ENCODE measurements at places on chromosomes 6 and 20. TPM values are rescaled to one million over a fixed set of nuclear protein-coding genes. Genes with fewer than 3 reads are reported as not detected.
A peak's percentile ranks its signal among the peaks of the same experiment; 100 is the strongest.

Gene TRIM38
- total RNA-seq, result 7.1 TPM

DNA sequence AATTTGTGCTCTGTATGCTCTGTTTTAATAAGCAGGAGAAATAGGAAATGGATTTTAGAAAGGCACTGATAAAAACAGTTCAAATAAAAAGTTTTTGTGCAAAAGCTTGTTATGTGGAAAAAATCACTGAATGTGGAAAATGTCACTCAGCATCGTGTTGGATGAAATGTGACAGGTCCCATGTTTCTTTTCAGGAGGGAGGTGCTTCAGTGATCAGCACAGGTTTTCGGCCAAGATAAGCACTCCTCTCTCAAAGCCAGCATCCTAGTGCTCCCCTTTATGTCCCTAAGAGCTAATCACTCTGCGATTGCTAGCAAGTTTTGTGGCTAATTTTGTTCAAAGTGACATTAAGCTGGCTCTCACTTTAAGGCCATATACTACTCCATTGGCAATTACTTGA lies 12.0 kb downstream of the UBE3D start:
- DNase-seq, result no peak

Gene ATP9A
- total RNA-seq, result 4.1 TPM

DNA sequence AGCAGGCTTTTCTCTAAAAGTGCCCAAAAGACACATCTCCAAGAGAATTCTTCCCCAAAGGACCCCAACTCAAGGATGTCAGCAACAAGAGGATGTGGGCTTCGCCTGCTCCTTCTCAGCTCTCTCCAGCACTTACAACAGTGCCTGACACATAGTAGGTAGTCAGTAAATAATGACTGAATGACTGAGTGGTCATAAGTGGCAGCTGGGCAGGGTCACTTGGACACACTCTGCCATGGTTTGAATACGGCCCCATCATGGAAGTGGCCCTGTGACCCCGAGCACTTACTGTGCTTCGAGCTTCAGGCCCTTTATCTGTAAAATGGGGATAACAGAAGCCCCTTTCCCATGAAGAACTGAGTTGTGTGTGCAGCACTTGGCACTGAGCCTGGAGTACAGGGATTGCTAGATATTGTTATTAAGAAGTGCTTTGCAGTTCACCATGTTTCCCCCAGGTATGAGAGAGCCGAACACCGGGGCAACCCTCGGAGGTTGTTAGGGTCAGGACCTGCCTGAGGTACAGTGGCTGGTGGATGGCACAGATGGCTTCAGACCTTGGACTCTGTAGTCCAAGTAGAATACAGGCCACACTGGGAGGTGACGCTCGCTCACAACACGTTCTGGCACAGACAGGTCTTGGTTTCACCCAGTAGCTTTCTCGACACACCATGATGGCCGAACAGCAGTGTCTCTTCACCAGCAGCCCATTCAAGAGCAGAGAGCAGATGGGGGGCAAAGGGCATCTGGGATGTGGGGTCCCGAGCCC lies 56.0 kb downstream of the NOL4L start:
- DNase-seq, result no peak

DNA sequence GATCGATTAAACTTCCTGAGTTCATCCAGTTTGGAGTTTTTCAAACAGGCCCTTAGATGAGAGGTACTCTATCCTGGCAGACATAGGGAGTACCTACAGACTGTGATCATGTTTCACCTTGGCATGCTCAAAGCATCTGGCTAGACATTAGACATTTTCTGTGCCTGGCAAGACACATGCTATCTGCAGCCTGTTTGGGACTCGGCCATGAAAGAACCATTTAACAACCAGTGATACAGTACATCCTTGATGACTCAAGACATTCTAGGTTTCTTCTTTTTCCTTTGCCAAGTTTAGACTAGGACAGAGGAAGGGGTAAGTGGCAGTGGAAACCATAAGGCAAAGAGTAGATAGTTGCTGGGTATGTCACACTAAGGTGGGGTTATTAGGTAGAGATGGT lies 15.4 kb upstream of the PAQR8 start:
- DNase-seq, result no peak

Gene PIGU
- total RNA-seq, result 35.8 TPM

Gene B3GAT2
- not detected for total RNA-seq

GRCh38 chr6:8177721-8178120 lies 75.4 kb upstream of the EEF1E1 start:
- no peak for DNase-seq

GRCh38 chr6:170117111-170117972 lies 173.5 kb downstream of the DLL1 start:
- DNase-seq, result no peak

Gene IP6K3
- total RNA-seq, result 0.06 TPM

Gene LGSN
- total RNA-seq, result 0.23 TPM

DNA sequence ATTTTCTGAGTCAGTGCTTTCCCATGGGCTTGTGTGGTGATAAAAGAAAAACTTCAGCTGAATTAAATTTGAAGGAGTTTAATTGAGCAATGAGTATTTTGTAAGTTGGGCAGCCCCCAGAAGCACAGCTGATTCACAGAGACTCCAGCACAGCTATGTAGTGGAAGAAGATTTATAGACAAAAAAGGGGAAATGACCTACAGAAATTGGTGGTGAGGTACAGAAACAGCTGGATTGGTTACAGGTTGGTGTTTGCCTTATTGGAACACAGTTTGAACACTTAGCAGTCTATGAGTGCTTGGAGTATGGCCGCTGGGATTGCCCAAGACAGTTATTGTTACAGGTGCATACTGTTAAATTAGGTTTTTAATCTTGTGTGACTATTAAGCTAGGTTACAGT lies 96.9 kb upstream of the PTPRK start:
- no peak for DNase-seq

Gene NUS1
- 12.2 TPM for total RNA-seq

DNA sequence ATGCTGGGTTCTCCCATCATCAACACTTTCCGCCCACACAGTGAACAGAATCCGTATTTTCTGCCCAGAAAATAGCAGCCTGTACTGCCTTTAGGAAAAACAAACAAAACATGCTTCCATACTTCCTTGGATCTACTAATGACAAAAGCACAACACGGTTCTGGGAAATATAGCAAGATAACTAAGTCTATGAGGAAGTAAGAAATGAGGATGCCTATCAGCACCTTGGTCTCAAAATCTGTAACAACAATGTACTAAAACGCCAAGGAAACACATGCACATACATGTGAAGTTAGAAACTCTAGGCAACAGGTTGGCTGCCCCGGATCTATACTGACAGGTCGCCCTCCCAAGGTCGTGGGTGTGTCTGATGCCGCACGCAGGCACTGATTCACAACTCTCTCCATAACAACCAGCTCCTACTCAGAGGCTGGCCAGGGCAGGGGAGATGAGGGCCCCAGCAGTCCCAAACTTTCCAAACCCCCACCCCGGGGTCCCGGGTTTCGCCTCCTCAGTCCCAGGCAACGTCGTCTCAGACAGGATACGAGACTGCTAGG lies 710 bp downstream of the BTBD9 start:
- peak; percentile 33 for DNase-seq

Gene SNX9
- total RNA-seq, result 15.6 TPM

DNA sequence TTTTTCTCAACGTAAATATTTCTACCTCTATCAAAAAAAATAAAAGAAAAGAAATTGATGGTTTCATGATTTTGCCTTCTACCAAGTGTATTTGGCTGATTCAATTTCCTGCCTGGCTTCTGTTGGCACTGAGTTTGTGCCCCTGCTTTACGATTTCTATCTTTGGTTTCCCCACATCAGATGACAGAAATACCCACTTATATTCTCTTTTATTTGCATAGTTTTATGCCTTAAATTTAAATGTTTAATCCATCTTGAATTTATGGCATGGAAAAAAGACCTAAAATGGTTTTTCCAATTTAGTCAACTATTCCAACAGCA lies 34.3 kb downstream of the RNF24 start:
- no peak for DNase-seq

DNA sequence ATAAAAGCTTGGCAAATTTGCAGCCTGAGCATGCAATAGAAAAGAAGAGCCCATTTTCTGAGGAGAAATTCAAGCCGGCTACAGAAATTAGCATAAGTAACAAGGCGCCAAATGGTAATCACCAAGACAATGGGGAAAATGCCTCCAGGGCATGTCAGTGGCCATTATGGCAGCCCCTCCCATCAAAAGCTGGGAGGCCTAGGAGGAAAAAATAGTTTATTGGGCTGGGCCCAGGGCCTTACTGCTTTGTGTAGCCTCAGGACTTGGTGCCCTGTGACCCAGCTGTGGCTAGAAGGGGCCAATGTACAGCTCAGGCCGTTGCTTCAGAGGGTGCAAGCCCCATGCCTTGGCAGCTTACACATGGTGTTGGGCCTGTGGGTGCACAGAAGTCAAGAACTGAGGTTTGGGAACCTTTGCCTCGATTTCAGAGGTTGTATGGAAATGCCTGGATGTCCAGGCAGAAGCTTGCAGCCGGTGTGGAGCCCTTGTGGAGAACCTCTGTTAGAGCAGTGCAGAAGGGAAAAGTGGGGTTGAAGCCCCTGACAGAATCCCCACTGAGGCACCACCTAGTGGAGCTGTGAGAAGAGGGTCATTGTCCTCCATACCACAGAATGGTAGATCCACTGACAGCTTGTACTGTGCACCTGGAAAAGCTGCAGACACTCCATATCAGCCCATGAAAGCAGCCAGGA lies 328.5 kb upstream of the MAP3K7 start:
- no peak for DNase-seq

DNA sequence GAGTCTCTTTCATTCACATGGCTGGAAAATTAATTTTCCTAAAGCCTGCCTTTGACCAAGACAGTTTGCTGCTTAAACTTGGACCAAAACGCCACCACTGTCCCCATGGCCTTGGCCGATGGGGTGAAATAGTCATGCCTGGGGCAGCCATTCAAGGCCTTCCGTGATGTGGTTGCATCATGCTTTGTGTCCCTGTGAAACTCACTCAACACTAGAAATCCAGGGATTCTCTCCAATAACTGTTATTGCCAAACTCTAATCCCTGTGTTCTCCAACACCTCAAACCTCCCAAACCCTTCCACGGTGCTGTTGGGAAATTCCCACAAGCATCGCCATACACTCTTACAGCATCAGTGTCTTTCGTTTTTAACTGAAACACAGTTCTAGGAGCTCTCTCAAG lies 1.4 kb upstream of the TXNDC5 start:
- DNase-seq, result no peak

GRCh38 chr6:85469276-85470022 lies 19.6 kb downstream of the NT5E start:
- DNase-seq, result no peak

Gene MYLIP
- 15.9 TPM for total RNA-seq

DNA sequence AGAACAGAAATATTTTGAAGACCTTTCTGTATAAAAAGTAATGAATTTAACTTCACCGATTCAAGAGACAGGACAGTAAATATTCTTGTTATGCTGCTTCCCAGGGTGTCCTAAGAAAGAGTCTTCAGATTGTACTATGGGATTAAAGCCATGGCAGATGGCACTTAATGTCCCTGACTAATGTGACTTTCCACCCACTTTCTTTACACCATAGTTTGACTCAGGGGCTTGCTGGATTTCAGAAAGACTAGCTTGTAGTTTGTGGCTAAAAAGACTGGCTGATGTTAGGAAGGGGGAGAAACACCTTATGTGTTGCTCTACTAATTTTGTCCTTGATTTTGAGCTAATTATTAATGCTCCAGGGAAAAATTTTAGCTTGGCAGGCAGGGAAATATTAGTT lies 75.9 kb downstream of the UTRN start:
- no peak for DNase-seq

- DNase-seq, result no peak
Observed at GRCh38 chr6:109978174-109979032, at the start of gene GPR6. TSS of gene GPR6 (plus strand) at chr6:109978311. CDS start at chr6:109979113, 802 bp downstream.

Data from H4 (cell line).